ENCODE measurements at places on chromosomes 5 and 9.

DNA sequence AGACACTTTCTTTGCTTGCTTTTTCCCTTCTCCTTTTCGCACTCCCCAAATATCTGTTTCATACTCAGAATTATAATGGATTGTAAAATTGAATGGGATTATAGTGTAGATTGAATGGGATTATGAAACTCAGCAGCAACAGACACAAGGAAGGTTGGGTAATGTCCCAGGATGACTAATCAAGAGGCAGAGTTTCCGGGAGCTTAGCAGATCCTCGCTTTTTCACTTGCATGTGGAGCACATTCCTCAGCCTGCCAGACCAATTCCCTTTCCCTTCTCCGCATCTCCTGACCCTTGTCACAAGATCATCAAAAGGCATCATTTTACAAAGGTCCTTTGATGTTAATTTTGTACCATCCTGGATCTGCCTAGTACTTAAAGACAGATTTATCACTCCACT, 55.1 kb upstream of the SLC1A1 start:
- no peak for DNase-seq
- no peak overlapping the region for H3K27ac ChIP-seq
- H3K4me3 ChIP-seq: no peak overlapping the region
- no peaks in the 10 kb centered on the region for H3K4me1 ChIP-seq
- no peaks in the 10 kb centered on the region for H3K36me3 ChIP-seq

DNA sequence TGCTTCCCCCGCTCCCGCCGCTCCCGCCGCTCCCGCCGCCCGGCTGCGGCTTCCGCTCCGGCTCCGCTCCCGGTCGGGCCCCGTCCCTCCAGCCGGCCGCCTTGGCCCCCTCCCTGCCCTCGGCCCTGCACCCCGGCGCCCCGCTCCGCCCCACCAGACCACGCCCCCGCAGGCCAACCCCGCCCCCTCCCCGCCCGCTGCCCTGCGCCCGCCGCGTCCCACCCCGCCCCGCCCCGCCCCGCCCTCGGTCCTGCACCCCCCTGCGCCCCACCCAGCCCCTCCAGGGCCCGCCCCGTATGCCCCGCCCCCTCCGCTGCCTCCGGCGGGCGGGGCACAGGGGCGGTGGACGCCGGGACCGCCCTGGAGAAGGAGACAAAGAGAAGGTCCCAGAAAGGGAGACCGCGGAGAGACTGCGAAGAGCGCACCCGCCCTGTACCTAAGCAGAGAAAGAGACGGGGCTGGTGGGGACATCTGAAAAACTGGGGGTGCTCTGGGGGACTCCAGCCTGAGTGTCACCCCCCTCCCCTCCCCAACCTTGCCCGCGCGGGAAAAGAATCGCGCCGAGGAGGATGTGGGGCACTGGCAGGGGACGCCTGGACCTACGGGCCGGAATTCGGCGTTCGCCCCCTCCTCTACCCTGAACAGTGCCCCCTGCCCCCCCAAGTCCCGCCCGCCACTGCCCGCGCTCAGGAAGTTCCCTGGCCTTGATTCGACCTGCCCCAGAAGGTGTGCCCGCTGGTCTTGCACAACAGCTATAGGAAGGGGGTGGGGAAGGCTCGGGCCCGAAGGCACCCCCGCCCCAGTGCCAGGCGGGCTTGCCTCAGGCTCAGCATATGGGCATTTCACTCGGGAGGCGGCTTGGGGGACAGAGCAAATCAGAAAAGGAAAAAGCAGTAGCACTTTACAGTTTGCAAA, 42.8 kb upstream of the STXBP1 start:
- peaks cover 43% of the 10 kb centered on the region for H3K4me1 ChIP-seq
- peak; percentile 61 for DNase-seq
- H3K27me3 ChIP-seq: no peaks in the 10 kb centered on the region
- H3K36me3 ChIP-seq: no peaks in the 10 kb centered on the region

GRCh38 chr5:26833596-26833995, 204.8 kb downstream of the CDH9 start:
- no peaks in the 10 kb centered on the region for H3K27me3 ChIP-seq
- H3K4me1 ChIP-seq: no peaks in the 10 kb centered on the region
- DNase-seq: no peak
- H3K4me3 ChIP-seq: no peak overlapping the region

- H3K27ac ChIP-seq: no peak overlapping the region
- H3K4me1 ChIP-seq: no peaks in the 10 kb centered on the region
- no peaks in the 10 kb centered on the region for H3K27me3 ChIP-seq
Observed at GRCh38 chr5:146653560-146653959, 137.6 kb upstream of the GPR151 start.

DNA sequence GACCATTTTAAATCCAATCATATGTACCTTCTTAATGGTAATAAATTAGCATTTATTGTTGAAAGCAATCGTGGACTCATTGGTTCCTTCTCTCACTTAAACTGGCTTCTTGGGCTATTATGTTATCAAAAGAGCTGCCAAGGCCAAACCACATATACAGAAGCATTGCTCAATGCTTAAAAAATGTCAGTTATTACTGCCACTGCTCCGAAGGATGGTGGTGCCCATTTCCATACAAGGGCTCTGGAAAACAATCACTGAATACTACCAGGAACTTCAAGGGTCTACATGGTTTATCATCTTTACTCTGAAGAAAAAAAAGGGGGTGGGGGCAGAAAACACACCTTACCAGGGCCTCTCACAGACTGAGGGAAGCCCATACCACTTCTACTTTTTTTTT, 104.3 kb downstream of the GNAQ start:
- no peak overlapping the region for H3K27ac ChIP-seq

GRCh38 chr5:80541392-80541791, 28.7 kb downstream of the ANKRD34B start:
- no peak overlapping the region for H3K4me3 ChIP-seq
- no peaks in the 10 kb centered on the region for H3K27me3 ChIP-seq
- DNase-seq: no peak
- H3K27ac ChIP-seq: no peak overlapping the region

DNA sequence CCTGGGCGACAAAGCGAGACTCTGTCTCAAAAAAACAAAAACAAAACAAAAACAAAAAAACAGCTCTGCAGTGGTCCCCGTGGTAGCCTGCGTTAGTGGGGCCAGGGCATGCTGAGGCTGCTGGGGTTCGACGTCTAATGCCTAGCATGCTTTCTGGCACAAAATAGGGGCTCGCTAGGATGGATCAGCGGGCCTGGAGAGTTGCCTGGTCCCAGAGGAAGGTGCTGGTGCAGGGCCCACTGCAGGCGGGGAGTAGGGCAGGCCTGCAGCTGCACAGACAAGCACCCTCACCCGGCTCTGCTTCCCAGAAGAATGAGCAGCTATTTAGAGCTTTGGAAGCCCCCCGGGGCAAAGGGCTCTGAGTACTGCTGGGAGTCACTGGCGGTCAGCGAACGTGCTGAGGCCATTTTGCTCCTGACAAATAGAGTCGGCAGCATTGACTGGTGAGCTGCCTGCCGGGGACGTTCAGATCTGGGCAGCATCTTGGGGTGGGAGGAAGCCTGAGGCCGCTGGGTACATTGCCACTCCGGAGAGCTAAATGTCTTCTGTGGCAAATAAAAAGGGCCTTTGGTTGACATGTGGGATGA, 126.7 kb downstream of the OLFM1 start:
- DNase-seq: no peak
- H3K27ac ChIP-seq: no peak overlapping the region
- no peaks in the 10 kb centered on the region for H3K4me1 ChIP-seq
- H3K27me3 ChIP-seq: peaks cover 5% of the 10 kb centered on the region

DNA sequence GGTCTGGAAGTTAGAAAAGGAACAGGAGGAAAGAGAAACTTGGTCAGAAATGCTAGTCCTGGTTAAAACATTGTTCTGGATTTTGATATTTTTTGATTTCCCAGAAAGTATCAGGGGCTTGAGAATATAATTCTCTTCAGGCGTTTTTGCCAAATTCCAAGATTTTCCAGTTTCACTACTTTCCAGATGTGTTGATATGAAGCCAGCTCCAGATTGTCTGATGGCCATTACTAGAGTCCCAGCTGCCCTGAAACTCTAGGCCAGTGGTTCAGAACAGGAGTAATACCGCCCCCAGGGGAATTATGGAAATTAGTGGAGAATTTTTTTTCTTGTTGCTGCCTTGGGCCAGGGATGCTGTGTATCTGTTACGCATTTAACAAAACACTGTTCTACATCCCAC, 88.6 kb downstream of the KCNN2 start:
- H3K36me3 ChIP-seq: no peaks in the 10 kb centered on the region
- H3K27me3 ChIP-seq: no peaks in the 10 kb centered on the region
- DNase-seq: no peak
- H3K4me3 ChIP-seq: no peak overlapping the region
- no peaks in the 10 kb centered on the region for H3K4me1 ChIP-seq

DNA sequence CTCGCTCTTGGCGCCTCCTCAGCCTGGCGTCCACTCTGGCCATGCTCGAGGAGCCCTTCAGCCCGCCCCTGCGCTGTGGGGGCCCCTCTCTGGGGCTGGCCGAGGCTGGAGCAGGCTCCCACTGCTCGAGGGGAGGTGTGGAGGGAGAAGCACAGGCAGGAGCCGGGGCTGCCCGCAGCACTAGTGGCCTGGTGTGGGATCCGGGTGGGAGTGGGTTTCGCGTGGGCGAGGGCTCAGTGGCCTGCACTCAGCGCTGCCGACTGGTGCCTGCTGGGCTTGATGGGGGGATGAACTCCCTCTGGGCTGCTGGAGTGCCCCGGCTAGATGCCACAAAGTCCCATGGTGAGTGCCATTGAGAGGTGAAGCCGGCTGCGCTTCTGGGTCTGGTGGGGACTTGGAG, 4.4 kb upstream of the HSPA4 start:
- H3K36me3 ChIP-seq: no peaks in the 10 kb centered on the region
- H3K4me1 ChIP-seq: peaks cover 14% of the 10 kb centered on the region
- no peak overlapping the region for H3K4me3 ChIP-seq
- H3K27me3 ChIP-seq: no peaks in the 10 kb centered on the region

GRCh38 chr5:58786711-58787303, 203.9 kb downstream of the RAB3C start:
- H3K4me3 ChIP-seq: no peak overlapping the region
- no peak overlapping the region for H3K27ac ChIP-seq
- no peak for DNase-seq

DNA sequence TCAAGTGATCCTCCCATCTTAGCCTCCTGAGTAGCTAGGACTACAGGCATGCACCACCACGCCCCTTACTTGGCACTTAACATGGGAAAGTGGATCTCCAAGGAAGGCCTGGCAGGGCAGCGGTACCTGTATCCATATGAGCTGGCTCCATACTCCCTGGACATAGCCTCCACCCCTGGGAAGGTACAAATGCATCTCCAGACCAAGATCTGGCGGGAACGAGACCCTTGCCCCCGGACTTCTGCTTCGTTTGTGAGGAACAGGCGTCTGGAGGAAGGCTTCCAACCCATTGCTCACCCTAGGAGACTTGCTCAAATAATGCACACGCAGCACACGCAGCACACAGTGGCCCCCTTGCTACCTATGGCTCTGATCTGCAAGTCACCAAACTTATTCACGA, 55.2 kb downstream of the CRB2 start:
- no peaks in the 10 kb centered on the region for H3K36me3 ChIP-seq
- peaks cover 3% of the 10 kb centered on the region for H3K4me1 ChIP-seq
- H3K4me3 ChIP-seq: no peak overlapping the region
- DNase-seq: no peak
- H3K27me3 ChIP-seq: no peaks in the 10 kb centered on the region

GRCh38 chr9:90611121-90611520, 31.5 kb downstream of the DIRAS2 start:
- no peaks in the 10 kb centered on the region for H3K27me3 ChIP-seq
- H3K4me3 ChIP-seq: no peak overlapping the region
- no peaks in the 10 kb centered on the region for H3K36me3 ChIP-seq
- no peak for DNase-seq
- H3K4me1 ChIP-seq: no peaks in the 10 kb centered on the region
- no peak overlapping the region for H3K27ac ChIP-seq

- H3K27me3 ChIP-seq: no peaks in the 10 kb centered on the region
- H3K27ac ChIP-seq: peak overlapping the region; percentile 18
- peaks cover 25% of the 10 kb centered on the region for H3K36me3 ChIP-seq
- peak overlapping the region; percentile 97 for H3K4me3 ChIP-seq
- no peak for DNase-seq
Observed at GRCh38 chr5:134112726-134113362, 1.6 kb upstream of the TCF7 start.

DNA sequence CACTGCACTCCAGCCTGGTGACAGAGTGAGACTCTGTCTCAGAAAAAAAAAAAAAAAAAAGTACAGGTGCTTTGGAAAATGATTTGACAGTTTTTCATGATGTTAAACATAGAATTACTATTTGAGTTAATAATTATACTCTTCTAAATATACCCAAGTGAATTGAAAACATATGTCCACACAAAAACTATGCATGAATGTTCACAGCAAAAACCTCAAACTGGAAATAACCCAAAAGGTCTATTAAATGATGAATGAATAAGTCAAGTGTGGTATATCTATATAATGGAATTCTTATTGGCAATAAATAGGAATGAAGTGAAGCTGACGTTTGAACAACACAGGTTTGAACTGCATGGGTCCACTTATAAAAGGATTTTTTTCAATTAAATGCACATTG, 207.2 kb upstream of the DAB2 start:
- no peak overlapping the region for H3K4me3 ChIP-seq
- DNase-seq: no peak

- H3K4me1 ChIP-seq: no peaks in the 10 kb centered on the region
- H3K27me3 ChIP-seq: no peaks in the 10 kb centered on the region
Observed at GRCh38 chr5:109619606-109620005, 70.1 kb upstream of the MAN2A1 start.

DNA sequence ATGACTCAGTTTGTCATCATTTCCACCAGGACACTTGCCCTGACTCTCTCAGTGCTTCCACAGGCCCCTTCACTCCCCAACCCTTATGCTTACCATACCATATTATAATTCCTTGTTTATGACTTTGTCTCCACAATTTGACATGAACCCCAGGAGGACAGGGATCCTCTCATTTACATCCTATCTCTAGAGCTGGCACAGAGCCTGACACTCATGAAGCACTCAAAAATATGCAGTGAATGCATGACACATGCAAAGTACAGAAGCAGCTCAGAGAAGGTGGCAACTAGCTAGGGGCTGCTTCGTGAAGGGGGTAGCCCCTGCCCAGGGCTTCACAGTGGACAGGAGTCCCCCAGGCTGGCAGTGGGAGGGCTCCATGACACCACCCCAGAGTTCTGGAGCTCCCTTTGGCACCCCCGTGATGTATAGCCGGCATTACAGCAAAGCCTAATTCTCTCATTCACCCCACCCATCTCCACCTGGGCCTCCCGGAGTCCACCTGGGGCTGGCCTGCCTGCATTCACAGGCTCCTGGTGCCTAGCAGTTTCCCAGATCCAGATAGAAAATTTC, 112.0 kb upstream of the SPOCK1 start:
- H3K36me3 ChIP-seq: no peaks in the 10 kb centered on the region
- DNase-seq: no peak
- H3K27ac ChIP-seq: no peak overlapping the region

GRCh38 chr5:2981035-2981434, 229.6 kb upstream of the IRX2 start:
- no peaks in the 10 kb centered on the region for H3K27me3 ChIP-seq
- no peaks in the 10 kb centered on the region for H3K36me3 ChIP-seq
- no peak overlapping the region for H3K4me3 ChIP-seq
- no peak for DNase-seq

- H3K27ac ChIP-seq: no peak overlapping the region
- no peak overlapping the region for H3K4me3 ChIP-seq
- DNase-seq: no peak
- H3K27me3 ChIP-seq: peaks cover 6% of the 10 kb centered on the region
Observed at GRCh38 chr5:79973511-79973910, 17.6 kb downstream of the MTX3 start.

GRCh38 chr9:98185021-98185567, 7.3 kb downstream of the CORO2A start:
- H3K4me1 ChIP-seq: peaks cover 21% of the 10 kb centered on the region
- DNase-seq: no peak
- no peak overlapping the region for H3K4me3 ChIP-seq
- no peak overlapping the region for H3K27ac ChIP-seq

GRCh38 chr5:6805841-6806240, 92.6 kb downstream of the TENT4A start:
- H3K36me3 ChIP-seq: no peaks in the 10 kb centered on the region
- H3K27me3 ChIP-seq: peaks cover 3% of the 10 kb centered on the region
- no peak for DNase-seq
- no peak overlapping the region for H3K27ac ChIP-seq
